ENCODE measurements at places on chromosomes 1 and 21. TPM values are rescaled to one million over a fixed set of nuclear protein-coding genes. Genes with fewer than 3 reads are reported as not detected.

DNA sequence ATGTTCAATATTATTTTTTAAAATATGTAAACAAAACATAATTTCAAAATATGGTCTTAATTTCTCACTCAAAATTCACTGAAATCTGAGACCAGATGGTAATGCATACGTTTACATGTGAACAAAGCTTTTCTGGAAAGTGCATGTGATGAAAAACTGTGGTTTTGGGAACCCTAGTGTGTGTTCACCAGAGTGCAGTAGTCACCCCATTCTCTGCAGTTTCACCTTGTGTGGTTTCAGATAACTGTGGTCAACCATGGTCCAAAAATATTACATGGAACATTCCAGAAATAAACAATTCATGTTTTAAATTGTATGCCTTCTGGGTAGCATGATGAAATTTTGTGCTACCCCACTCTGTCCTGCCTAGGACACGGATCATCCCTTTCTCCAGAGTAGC, 2021.9 kb downstream of the MRPL39 start:
- peak; percentile 27 for DNase-seq

DNA sequence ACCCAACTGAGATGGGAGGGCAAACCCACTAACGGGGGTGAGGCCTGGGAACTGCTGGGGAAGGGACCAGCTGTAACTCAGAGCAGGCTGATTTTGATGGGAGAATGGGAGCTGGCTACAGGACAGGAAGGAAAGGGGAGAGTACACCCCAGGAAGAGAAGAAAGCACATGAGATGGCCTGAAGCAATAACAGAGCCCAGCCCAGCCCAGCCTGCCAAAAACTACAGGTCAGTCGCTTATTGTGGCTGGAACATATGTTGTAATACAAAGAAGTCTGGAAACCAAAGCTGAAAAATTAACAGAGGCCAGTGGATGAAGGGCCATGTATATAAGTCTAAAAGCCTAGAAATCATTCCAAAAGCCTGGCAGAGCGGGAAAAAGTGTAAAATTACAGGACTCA, 1.6 kb downstream of the ITLN2 start:
- no peak for DNase-seq

DNA sequence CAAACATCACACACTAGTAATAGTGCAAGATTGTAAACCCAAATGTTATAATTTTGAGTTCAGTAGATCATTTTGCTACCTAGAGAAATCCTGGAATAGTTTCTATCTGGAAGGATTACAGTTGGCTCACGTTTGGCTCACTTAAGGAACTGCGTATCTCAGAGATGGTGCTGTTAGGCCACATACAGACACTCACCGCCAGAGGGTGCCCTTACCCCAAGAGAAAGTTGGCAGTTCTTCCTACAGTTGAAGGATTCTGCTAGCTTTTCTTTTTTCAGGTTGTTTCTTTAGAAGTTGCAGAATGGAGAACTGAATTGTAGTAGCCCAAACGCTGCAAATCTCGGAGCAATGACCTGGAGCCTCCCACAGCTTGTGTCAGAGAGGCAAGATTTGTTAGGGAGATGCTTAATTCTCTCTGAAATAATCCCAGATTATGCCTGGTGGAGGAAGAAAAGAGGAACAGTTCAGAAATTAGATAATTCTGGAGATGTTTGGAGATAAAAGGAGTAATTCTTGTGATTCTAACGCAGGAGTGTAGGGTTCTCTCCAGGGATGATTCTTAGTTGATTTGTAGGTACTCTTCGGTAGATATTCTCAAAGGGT, 87.9 kb upstream of the PAPPA2 start:
- DNase-seq, result peak; percentile 58

- no peak for DNase-seq
Measured at GRCh38 chr1:204032642-204033235, 40.2 kb upstream of the SOX13 start.

The OR10K1 gene
- not detected for total RNA-seq

The KCNK1 gene
- 1.3 TPM for total RNA-seq

The DAP3 gene
- 100 TPM for total RNA-seq

Data from H4 (cell line).